ENCODE measurements at places on chromosomes 6 and 20.

GRCh38 chr6:23890543-23891227 is 235.3 kb upstream of the NRSN1 start:
- DNase-seq = no peak

DNA sequence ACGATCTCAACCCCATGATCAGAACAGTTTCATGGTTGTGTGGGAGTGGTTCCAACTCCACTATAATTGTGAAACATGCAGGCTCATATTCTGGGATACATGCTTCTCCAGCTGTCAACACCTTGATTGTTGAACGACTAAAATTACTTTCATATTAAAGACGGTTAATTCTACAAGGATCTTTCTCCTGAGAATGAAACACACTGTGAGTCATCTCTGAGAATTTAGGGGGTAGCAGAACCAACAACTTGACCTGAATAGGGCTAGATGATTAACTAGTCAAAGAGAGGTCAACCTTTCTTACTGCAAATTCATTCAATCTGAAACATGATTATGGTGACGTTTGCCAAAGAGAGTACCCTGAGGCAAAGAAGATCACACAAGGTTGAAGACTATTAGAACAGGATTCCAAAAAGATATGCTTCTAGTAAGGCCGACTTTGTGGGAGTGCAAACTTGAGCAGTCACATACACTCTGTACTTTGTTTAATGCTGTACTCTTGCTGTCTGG is 175.2 kb upstream of the CITED2 start:
- no peak for DNase-seq

GRCh38 chr6:139135578-139136545 is 982 bp downstream of the HECA start:
- peak; percentile 55 for DNase-seq

DNA sequence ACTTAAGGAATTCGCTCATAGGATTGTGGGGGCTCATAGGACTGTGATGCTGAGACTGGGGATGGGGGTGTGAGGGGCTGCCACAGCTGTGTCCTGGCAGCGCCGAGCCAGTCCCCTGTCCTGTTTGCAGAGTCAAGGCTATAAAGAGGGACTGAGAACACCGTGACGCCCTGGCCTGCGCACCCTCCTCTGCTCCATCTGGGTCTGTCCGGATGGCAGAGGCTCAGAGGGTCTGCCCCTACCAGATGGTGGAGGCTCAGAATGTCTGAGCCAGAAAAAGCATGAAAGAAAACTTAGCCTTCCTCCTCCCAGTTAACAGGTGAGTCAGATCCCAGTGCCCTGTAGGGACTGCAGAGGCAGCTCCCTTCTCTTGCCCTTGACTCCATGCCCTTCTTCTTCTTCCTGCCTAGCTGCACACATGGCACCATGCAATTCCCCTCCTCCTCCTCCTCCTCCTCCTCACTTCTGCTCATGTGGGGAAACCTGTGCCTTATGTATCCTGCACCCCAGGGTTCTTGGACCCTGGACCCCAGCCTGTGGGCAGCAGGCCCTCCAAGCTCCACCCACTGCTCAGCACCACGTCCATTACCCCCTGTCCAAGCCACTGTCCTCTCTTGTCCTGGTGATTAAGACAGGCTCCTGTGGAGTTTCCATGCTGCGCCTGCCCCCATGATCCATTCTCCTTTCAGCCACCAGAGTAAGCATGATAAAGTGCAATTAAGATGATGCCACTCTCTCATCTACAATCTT is 410.0 kb upstream of the SULF2 start:
- DNase-seq = no peak

- DNase-seq = no peak
Measured at GRCh38 chr20:23826541-23827021, at the start of gene CST2. Gene CST2, minus strand, starts transcription at chr20:23826729. Its CDS starts 69 bp downstream, at chr20:23826660.

GRCh38 chr20:38094373-38094891 is 60.9 kb downstream of the RPRD1B start:
- DNase-seq = no peak

GRCh38 chr6:8057793-8058192 is 6.4 kb downstream of the BLOC1S5 start:
- DNase-seq = no peak

DNA sequence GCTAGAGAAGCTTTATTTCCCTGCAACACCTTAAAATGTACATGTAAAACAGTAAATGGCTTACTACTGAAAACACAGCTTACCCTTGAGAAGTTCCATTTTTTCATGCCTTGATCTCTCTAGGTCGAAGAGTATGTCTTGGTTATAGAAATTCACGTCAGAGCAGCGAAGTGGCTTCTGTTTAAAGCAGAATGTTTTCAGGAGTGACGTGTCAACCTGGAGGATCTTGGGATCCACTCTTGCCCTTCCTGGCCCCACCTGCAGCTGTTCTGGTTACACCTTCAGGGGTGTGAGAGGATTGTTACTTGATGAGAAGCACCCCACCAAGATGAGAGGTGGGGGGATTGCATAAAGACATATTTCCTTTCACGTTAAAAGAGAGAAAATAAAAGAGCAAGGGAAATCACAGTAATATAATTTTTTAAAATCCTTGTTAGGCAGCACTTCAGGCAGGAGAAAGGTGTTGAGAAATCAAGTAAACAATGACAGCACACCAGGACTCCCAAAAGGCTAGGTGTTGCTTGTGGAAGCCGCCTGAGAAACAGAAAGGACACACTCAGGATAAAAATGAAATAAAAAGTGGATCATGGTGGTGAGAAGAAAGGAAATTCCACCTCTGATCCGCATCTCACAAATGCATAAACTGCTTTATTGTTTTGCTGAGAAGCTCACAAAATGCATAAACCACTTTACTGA is 149.7 kb downstream of the UNC5CL start:
- no peak for DNase-seq

- no peak for DNase-seq
Measured at GRCh38 chr6:26012061-26012460, 49.5 kb downstream of the TRIM38 start.

DNA sequence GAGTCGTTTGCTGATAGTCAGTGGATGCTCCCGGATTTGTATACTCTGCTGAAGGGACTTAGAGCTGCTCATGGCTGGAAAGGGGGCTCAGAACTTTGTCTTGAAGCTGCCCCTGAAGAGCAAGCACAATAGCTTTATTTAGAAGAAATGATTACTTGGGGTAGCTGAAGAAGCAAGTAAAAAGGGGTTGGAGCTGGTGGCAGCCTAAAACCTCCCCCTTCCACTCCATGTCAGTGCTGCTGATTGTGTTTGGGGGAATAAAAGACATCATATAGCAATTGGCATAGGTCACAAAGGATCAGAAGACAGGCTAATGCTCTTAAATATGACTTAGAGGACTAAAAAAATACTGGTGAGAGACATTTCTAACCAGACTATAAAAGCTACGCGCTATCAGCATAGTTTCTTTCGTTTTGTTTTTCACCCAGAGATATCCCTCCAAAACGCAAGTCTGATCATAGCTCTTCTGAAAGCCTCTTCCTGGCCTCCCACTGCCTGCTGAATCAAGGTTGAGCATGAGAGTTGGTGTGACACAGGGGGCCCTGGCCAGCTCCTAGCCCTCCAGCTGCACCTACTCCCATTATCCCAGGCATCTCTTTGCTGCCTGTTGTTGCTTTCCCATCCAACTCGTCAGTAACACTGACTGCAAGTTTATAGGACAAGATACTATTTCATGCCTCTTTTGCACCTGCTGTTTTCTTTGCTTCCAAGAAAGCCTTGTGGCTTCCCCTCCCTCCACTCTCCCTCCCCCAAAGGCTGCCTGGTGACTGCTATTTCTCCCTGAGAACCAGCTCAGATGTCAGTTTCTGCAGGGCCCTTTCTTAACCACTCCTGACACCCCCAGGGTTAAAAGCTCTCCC is 33.9 kb upstream of the SGK1 start:
- DNase-seq = peak; percentile 23

- peak; percentile 83 for DNase-seq
Measured at GRCh38 chr20:20363799-20364592, 3.9 kb upstream of the INSM1 start.

- peak; percentile 28 for DNase-seq
Measured at GRCh38 chr6:11779329-11780096, 910 bp upstream of the ADTRP start.

DNA sequence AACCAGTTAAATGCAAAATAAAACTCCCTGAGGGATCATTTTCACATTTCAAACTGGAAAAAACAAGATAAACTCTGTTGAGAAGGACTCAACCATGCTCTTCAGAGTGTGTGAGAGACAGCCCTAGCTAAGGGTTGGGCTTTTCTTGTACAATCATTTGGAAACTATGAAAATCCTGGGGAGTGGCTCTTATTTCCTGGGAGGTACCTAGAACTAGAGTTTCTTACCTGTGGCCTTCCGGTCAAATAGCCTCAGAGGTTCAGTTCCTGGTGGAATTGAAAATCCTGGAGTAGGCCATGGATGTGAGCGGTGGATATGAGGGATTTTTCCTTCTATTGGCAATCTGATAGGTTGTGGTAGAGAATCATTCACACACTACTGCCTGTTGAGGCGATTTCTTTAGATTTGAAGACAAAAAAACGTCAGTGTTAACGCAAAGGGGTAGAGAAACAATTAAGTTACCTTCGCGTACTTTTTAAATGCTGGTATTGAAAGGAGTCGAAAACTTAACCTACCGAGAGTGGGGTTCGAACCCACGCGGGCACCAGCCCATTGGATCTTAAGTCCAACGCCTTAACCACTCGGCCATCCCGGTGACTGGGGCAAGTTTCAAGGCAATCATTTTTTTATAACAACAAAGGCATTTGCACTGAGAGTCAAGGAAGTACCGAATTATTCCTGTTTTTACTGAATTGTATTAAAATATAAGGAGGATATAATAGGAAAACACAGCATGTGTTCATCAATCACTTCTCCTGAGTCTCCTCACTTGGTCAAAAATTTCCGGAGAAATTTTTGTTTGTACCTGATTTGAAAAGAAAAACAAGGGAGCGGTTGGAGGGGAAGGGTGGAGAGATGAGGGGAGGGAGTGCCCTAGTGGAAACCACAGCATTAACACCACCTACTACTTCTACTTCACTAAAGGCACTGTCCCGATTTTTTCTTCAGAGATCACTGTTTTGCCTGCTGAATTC is 191.3 kb downstream of the OR2B2 start:
- DNase-seq = peak; percentile 52

DNA sequence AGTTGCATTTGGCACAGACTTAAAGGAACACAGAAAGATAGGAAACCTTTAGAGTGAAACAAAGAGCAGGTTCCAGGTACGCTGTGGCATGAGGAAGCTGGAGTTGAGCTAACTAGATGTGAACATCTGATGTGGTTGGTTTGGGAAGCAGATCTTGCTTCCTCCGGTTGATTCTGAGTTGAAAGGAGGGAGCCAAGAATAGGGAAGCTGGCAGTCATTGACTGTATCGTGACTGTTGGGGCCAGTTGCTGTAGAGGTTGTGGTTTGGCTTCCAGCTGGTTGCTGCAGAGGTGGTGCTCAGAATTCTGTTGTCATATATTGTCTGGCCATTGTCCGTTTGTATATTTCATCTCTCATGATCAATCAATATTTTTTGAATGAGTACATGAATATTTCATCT is 325.9 kb downstream of the PLCB1 start:
- DNase-seq = no peak

DNA sequence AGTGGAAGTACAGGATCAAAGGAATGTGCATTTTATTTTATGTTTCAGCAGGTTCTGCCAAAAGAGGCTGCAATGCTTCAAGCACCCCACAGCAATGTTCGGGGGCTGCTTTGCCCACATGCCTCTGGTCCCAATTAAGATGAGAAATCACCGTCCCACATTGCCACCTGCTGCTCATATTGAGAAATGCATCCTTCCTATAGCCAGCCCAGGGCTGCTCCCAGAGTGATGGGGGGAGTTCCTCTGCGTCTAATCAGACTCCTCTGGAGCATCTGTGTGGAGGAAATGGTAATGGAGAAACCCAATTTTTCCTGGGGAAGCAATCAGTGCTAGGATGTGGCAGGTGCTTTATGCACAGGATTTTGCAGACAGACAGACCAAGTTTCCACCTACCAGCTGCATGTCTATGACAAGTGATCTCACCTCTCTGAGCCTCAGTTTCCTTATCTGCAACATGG is 33.7 kb downstream of the PTGIS start:
- DNase-seq = peak; percentile 81

GRCh38 chr6:170433163-170434116 is 119.7 kb downstream of the PSMB1 start:
- peak; percentile 63 for DNase-seq

DNA sequence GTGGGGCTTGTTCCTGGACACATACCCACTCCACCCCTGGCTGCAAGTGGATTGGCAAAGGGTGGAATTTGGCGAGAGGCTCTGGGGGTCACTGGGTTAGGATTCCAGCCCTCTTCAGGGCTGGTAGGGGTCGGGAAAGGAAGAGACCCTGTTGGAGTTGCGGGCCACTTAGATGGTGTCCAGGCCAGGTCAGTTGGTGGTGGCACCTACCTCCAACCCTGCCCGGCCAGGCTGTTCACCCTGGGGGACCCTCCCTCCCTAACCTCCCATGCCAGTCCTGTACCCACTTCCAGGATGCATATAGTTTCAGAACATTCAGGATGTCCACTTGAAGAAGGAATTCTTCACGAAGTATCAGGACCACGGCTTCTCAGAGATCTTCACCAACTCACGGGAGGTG is 21.0 kb downstream of the CAPN11 start:
- DNase-seq = no peak

DNA sequence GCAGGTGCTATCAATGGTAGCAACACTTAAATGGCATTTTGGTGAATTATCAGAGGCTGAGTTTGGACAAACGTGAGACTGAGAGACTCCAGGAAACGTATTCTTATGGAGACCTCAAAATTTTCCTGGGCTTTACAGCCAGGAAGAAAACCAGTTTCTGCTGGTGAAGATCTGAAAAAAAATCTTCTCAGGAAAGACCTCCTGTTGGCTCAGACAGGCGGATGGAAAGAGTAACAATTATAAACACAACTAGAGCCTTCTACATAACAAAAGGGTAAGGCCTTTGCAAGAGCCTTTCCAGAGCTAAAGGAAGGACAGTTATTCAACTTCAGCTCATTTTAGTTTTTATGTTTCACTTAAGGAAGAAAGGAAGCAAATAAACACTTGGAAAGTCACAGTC is 274.4 kb downstream of the THBS2 start:
- DNase-seq = no peak

DNA sequence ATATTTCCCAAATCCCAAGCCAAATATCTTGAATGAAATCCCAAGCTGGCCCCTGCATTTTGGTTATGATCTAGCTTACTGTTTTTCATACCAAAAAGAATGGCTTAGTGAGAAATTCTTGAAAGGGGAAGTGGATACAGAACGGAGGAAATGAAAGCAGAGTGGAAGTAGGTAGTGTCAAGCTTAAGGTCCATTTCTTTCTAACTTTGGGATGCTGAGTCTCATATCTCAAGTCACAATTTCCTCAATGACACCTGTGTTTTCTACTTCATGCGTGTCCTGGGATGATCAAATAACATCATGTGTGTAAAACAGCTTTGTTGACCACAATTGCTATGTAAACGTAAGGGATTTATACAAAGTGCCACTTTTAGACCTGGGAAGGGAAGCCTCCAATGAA is 238.8 kb upstream of the SLC35B3 start:
- DNase-seq = no peak

DNA sequence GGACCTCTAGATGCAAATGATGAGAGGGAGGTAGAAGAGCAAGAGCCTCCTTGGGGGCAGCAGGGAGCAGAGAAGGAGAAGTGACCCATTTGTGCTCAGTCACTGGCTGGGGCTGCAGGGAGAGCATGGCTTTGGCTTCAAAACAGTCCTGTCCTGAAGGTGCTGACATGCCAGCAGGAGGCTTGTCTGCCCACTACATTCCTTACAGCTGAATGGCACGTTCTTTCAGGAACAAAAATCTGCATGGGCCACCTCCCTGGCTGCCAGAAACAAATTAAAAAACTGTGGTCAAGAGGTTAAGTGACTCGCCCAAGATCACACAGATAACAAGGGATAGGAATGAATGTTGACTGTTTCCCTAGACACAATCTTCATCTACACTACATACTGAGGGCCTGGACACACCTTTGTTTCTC is 188.8 kb downstream of the HIVEP2 start:
- no peak for DNase-seq

Measured in neural progenitor cell (in vitro differentiated cells).